ENCODE measurements at places on chromosomes 4 and X.

DNA sequence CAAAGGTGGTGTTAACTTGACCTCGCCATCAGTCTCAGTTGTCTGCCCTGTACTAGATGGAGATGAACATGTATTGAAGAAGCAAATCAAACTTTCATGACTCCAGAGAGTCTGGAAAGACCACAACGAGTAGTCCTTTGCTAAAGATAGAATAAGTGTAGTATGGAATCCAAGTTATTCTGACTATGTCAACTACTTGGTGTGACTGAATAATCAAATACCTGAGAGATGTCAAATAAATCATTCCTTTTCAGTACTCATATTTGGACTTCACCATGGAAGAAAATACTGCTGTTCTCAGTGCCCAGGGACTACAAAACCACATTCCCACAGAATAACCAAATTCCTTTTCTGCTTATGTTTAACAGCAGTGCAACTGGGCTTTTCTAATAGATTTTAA is 161.2 kb upstream of the SPRY1 start:
- no peak for DNase-seq

DNA sequence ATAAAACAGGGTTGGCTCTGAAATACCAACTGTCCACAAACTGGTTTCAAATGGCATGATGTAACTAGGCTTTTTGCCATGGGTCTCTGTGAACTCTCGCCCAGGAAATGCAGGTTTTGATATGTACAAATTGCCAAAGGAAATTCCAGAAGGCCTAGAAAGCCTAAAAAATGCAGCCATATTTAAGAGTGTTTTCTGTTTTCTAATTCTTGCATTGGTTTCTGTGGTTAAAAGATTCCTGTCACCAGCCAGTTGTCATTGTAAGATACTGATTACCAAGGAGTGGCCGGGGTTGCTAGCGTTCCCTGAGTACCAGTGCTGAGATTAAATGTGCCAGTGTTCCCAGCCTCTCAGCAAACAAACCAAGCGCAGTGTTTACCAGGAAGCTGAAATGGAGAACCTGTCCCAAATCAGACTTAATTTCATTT is 53.9 kb upstream of the SORBS2 start:
- no peak for DNase-seq

DNA sequence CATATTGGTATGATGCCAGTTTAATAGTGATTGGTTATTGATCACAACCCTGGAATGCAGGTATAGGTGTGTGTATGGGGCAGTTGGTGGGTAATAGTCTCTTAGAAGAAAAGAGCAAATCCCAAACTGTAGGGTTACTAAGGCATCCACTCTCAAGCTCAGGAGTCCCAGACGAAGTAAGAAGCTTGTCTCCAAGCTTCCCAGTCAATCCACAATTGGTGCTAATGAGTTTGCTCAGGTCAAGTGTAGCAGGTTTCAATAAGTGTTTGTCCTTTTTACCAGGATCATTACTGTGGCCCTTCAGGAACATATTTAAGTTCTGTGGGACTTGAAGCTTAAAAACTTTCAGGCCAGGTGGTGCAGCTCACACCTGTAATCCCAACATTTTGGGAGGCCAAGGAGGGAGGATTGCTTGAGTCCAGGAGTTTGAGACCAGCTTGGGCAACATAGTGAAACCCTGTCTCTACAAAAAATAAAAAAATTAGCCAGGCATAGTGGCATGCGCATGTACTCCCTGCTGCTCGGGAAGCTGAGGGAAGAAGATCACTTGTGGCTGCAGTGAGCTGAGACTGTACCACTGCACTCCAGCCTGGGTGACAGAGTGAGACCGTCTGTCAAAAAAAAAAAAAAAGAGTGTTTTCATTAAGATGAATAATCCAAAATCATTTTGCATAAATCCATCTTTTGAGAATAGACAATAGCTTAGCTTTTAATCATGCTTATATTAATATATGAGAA is 166.8 kb downstream of the UNC5C start:
- DNase-seq: no peak

GRCh38 chr4:88831031-88831430 is 133.4 kb upstream of the NAP1L5 start:
- DNase-seq: no peak

DNA sequence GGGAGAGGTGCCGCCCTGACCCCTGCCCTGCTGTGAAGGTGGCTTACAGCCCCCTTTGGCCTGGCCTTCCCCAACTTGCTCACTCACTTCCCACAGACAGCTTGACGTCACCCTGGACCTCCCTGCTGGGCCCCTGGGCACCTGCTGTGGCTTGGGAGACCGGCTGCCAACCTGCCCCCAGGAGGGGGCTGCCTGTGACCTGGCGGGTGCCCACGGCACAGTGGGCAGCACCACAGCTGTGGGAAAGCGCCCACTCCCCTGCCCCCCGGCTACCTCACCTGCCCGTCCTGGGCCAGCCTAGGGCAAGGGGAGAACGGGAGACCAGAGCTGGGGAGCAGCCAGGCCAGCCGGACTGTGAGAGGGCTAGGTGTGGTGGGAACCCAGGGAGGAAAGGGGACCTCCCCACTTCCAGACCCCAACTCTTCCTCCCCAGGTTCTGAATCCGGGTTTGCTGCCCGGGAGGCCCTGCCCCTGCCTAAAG is 2.4 kb upstream of the ZFP92 start:
- DNase-seq: no peak

DNA sequence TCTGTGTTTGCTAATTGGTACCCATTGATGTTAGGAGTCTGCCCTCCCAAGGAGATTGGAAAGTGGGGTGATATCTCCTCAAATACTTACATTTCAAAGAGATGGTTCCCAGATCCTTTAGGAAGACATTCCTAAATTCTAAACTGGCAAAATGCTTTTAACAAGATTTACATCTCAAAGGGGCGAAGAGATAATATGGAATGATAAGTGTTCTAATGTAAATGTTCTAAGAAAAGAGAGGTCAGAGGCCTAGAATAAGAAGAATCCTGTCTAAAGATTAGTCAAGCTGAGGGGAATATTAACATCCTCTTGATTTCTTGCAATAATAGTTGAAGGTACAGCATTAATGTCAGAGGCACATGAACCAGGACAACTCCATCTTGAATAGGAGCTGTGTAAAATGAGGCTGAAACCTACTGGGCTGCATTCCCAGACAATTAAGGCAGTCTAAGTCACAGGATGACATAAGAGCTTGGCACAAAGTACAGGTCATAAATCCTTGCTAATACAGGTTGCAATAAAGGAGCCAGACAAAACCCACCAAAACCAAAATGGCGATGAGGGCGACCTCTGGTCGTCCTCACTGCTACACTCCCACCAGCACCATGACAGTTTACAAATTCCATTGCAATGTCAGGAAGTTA is 2248.1 kb downstream of the ARAP2 start:
- no peak for DNase-seq

DNA sequence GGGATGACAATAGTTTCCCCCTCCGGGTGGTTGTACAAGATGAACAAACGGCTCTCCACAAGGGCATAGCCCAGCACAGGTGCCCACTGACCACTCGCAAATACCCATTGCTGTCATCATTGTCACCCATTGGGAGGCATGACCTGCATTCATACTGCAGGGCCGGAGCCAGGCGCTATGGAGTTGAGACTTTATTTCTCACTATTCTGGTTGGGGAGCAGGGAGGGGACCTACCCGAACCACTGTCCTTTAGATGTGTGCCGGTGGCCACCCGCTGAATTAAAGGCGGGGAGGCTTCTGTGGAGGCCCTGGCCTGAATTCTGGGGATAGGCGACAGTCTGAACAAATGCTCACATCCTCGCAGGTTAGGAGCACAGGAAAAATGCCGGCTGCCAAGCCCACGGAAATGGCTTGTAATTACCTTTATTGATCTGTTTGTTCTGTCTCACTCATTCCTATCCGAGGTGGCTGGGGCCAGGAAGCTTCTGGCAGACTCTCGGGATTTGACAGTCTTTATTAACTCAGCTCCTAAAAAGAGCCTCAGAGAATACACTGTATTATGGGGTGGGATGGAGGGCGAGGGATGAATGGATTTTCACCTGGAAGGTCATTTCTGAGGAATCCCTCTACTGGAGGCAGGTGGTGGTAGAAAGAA is 125.1 kb upstream of the PSAPL1 start:
- no peak for DNase-seq

DNA sequence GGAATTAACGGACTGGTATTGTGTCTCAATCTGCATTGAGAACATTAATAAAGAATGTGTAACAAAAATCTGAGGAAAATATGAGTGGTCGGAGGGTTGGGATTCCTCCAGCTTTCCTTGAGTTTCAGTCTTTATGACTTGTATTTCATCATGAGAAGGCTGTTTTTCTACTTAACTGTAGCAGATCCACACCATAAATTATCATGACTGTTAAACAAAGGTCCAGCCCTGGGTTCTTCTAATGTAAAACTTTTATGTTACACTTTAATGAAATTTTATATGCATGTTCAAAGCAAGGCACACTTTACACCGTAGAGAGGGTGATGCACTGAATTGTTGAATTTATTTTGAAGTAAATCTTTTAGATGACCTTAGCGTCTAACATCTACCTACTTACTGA is 7.0 kb downstream of the AFF2 start:
- DNase-seq: no peak

GRCh38 chr4:184475096-184475461 is 729 bp upstream of the IRF2 start:
- DNase-seq: no peak

GRCh38 chr4:37816006-37816405 is 10.5 kb upstream of the PGM2 start:
- DNase-seq: no peak

DNA sequence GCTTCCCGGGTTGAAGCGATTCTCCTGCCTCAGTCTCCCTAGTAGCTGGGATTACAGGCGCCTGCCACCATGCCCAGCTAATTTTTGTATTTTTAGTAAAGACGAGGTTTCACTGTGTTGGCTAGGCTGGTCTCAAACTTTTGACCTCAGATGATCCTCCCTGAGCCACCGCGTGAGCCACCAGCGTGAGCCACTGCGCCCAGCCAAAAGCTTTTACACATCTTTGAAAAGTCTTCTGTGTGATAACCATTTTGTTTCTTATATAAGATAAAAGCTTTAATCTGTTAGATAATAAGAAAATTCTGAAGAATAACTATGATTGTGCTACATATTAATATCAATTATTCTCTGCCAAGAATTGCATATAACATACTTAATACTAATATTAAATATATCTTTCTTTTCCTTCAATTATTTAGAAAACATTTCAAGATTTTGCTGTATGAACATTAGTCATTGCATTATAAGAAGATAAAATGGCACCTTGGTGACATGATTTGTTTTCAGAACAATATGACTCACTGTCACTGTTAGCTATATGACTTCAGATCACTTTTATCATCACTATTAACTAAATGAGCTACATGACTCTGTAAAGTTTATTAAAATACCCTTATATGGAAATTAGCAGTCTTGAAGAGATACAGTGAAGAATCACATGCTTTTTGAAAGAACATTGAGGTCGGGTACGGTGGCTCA is 33.4 kb downstream of the RUFY3 start:
- DNase-seq: no peak

DNA sequence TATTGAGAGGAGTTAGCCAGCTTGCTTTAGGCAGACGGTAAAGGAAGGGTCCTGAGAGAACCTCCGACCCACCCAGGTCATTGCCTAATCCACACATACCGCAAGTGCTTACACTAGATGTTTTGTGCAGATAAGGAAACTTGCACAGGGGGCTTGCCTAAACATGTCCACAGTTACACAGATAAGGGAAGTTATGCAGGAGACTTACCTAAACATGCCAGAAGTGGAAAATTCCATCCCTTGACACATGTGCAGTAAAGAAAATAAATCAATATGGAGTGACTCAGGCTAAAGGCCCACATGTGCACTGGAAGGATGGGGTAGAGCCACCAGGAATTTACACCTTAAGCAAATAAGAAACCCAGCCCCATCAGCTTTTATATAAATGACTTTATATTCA is 232.8 kb upstream of the HDX start:
- DNase-seq: no peak

Data from neural progenitor cell (in vitro differentiated cells).